Glutamatergic neuron (in vitro differentiated cells): ENCODE measurements at places on chromosomes 12 and 14. TPM values are rescaled to one million over a fixed set of nuclear protein-coding genes. Genes with fewer than 3 reads are reported as not detected.

- H3K27me3 ChIP-seq: peaks cover 1% of the 10 kb centered on the region
- DNase-seq: no peak
- H3K36me3 ChIP-seq: no peaks in the 10 kb centered on the region
- no peak overlapping the region for H3K4me3 ChIP-seq
- H3K27ac ChIP-seq: no peak overlapping the region
Measured at GRCh38 chr14:61602733-61603077, 92.6 kb upstream of the HIF1A start.

DNA sequence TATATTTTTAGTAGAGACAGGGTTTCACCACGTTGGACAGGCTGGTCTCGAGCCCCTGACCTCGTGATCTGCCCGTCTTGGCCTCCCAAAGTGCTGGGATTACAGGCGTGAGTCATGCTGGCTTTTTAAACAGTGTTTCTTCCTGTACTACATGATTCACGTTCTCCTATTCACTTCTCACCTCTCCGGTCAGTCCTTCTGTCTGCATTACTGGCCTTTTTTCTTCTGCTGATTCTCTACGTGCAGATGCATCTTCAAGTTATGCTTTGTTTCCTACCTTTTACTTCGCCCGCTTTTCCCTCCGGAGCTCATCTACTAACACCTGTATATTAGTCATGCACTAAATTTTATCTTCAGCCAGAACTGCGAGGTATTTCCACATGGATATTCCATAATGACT, 296.2 kb upstream of the FLRT2 start:
- H3K27me3 ChIP-seq: no peaks in the 10 kb centered on the region
- no peak overlapping the region for H3K4me3 ChIP-seq
- peak overlapping the region; percentile 0 for H3K27ac ChIP-seq

DNA sequence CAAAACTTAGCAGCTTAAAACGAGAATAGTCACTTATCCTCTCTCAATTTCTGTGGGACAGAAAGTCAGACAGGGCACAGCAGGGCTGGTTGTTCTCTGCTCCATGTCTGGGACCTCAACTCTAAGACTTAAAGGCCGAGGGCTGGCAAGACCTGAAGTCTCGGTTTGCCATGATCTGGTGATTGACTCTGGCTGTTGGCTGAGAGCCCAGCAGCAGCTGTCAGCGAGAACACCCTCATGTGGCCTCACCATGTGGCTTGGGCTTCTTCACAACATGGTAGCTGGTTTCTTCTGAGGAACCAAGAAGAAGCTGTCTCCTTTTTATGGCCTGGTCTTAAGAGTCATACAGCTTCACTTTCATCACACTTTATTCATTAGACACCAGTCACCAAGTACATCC, 1.7 kb upstream of the VASH1 start:
- peaks cover 13% of the 10 kb centered on the region for H3K27me3 ChIP-seq
- H3K27ac ChIP-seq: no peak overlapping the region
- no peak for DNase-seq
- peaks cover 17% of the 10 kb centered on the region for H3K4me1 ChIP-seq

DNA sequence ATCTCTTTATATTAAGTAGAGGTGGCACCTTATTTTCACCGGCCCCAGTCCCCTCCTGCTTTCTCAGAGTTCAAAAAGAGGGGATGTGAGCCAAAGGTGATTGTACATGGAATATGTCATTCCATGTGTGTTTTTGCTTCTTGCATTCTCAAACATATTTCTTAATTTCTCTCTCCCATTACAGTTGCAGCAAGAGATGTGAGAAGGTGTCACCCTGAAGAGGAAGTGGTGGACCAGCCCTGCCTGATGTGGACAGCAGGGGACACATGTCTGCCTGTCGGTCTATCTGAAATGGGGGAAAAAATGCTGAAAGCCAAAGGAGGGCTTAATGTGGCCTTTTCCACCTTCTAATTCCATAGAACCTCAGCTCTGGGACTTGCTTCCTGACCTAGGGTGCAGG, 1.9 kb upstream of the FOXN3 start:
- no peaks in the 10 kb centered on the region for H3K36me3 ChIP-seq
- peaks cover 12% of the 10 kb centered on the region for H3K27me3 ChIP-seq
- no peak overlapping the region for H3K4me3 ChIP-seq
- no peak overlapping the region for H3K27ac ChIP-seq

MYBPC1 gene
- total RNA-seq: not detected

GRCh38 chr14:92153581-92153980, 31.8 kb downstream of the CPSF2 start:
- no peaks in the 10 kb centered on the region for H3K27me3 ChIP-seq
- H3K4me1 ChIP-seq: no peaks in the 10 kb centered on the region
- no peak overlapping the region for H3K4me3 ChIP-seq
- no peak for DNase-seq

DNA sequence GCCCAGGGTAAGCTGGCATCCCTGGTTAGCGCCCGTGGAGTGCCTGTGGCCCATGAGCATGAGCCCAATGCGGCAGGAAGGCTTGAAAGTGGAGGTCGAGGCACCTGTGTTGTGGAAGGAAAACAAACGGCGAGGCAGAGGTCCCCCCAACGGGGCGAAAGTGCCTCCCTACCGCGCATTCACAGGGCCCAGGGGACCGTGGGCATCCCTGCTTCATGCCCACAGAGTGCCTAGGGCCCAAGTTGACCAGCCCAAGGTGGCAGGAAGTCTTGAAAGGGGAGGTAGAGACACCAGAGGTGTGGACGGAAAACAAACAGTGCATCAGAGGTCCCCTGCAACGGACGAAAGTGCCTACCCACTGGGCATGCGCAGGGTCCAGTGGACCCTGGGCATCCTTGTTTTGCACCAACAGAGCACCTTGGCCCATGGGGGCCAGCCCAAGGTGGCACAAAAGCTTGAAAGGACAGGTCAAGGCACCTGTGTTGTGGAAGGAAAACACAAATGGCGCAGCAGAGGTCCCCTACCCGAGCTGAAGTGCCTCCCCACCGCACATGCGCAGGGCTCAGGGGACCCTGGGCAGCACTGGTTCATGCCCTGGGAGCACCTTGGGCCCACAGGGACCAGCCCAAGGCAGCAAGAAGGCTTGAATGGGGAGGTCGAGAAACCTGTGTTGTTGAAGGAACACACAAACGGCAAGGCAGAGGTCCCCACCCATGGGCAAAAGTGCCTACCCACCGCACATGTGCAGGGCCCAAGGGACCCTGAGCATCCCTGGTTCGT, 377.5 kb downstream of the ALG10 start:
- H3K36me3 ChIP-seq: no peaks in the 10 kb centered on the region
- no peak overlapping the region for H3K27ac ChIP-seq
- DNase-seq: peak; percentile 1
- no peaks in the 10 kb centered on the region for H3K4me1 ChIP-seq

GRCh38 chr14:48526307-48526706, 850.9 kb upstream of the MDGA2 start:
- no peak overlapping the region for H3K27ac ChIP-seq
- H3K4me1 ChIP-seq: no peaks in the 10 kb centered on the region
- H3K36me3 ChIP-seq: no peaks in the 10 kb centered on the region
- H3K27me3 ChIP-seq: no peaks in the 10 kb centered on the region
- no peak overlapping the region for H3K4me3 ChIP-seq

- no peaks in the 10 kb centered on the region for H3K36me3 ChIP-seq
- no peak overlapping the region for H3K27ac ChIP-seq
Measured at GRCh38 chr12:56271031-56271430, 4.3 kb downstream of the COQ10A start.

GRCh38 chr14:60266021-60266937, 17.3 kb downstream of the PPM1A start:
- peak; percentile 19 for DNase-seq
- H3K27ac ChIP-seq: no peak overlapping the region
- no peak overlapping the region for H3K4me3 ChIP-seq

GRCh38 chr12:53067993-53068770, 11.0 kb downstream of the SPRYD3 start:
- H3K27ac ChIP-seq: no peak overlapping the region
- H3K36me3 ChIP-seq: peaks cover 3% of the 10 kb centered on the region
- peaks cover 4% of the 10 kb centered on the region for H3K27me3 ChIP-seq

DNA sequence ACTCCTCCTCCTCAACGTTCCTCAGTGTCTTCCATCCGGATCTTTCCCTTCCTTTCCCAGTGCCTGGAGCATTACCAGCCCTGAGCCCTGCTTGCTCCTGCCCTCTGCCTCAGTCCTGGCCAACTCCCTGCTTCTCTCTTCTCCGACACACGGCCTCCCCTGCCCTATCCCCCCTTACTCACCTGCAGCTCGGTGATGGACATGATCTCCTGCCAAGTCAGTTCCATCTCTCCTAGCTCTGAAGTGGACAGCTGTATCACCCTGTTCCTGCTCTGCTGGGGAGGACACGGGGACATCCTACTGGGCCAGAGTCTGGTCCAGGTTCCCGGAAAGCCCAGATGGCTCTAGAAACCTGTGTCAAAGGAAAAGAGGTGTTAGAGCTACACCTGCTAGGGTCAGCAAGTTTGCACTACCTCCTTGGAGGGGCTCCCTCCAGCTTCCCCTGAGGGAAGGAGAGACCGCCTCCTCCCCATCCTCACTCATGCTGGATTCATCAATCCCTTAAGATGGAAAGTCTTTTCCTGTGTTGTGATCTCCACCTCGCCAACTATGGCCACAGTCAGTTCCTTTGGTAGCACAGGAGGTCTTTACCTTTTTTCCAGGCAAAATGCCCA, 5.8 kb downstream of the NFE2 start:
- no peaks in the 10 kb centered on the region for H3K36me3 ChIP-seq
- H3K4me1 ChIP-seq: peaks cover 2% of the 10 kb centered on the region
- no peak for DNase-seq
- no peak overlapping the region for H3K4me3 ChIP-seq
- no peak overlapping the region for H3K27ac ChIP-seq

- no peaks in the 10 kb centered on the region for H3K27me3 ChIP-seq
- no peak for DNase-seq
- H3K27ac ChIP-seq: no peak overlapping the region
- peaks cover 13% of the 10 kb centered on the region for H3K4me1 ChIP-seq
- no peak overlapping the region for H3K4me3 ChIP-seq
Measured at GRCh38 chr12:27868139-27868538, 88.1 kb upstream of the MANSC4 start.

DNA sequence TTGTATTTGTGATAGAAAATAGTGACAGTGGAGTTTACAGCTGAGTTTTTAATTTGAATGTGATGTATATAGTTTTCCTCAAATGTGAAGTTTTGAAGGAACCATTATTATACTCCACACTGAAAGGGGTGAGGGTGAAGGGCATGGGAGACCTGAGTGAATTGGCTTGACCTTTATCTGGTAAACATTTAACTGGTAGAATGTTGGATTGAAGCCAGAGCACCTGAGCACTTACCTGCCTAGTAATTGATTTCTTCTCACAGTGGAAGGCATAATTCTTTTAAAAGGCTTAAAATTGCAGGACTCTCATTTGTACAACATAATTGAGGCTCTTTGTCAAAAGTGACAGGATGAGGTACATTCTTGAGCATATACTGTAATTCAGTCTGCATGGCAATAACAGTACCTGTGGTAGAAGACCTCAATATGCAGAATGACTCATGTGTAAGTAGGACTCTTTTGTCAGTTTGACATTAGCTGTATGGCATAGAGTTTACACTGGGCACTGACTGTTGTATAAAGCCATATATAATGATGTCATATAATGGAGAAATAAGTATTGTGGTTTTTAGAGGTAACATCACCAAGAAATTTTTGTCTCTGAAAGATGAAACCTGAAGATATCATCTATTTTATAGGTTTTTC, 309.6 kb downstream of the TMTC2 start:
- H3K36me3 ChIP-seq: peaks cover 20% of the 10 kb centered on the region
- H3K27ac ChIP-seq: no peak overlapping the region
- H3K4me1 ChIP-seq: no peaks in the 10 kb centered on the region
- no peak for DNase-seq

GRCh38 chr12:126554625-126555024, 1489.4 kb downstream of the AACS start:
- no peak for DNase-seq
- H3K4me3 ChIP-seq: no peak overlapping the region
- no peaks in the 10 kb centered on the region for H3K36me3 ChIP-seq

DNA sequence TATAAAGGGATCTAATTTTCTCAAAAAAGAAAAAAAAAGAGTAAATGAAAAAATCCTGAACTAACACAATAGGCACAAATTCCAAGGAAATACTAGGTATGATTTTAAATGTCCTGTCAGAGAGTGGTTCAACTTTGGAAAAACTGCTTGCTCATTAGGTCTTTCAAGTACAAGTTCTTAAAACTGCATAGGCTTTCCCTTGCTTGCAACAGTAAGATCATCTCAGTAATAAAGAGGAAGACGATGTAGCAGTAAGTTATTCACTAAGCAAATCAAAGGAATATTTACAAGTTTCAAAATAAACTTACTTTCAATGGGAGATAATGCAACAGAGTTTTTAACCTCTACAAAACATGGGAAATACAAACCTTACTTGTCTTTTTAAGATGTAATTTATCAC, 21.6 kb downstream of the CORO1C start:
- H3K27me3 ChIP-seq: no peaks in the 10 kb centered on the region
- DNase-seq: no peak
- no peak overlapping the region for H3K27ac ChIP-seq
- no peak overlapping the region for H3K4me3 ChIP-seq

DNA sequence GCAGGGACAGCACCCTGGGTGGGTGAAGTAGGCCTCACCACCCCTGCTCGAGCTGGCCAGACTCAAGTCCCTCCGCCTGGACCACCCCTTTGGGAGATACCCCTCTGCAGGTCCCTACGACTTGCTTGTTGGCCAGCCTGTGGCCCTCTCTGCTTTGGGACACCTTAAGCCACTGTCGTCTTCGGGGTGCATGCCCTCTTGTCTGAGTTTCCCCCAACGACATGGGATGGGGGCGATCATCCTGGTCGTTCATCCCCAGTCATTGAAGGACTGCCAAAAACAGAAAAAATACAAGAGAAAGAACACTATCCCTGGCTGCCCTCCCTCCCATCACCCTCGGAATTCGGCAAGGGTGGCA, 151.1 kb downstream of the DPF3 start:
- no peak overlapping the region for H3K27ac ChIP-seq
- H3K36me3 ChIP-seq: peaks cover 14% of the 10 kb centered on the region
- no peak for DNase-seq

GRCh38 chr14:63777024-63777423, 49.2 kb upstream of the SGPP1 start:
- no peak for DNase-seq
- H3K27ac ChIP-seq: no peak overlapping the region
- H3K27me3 ChIP-seq: no peaks in the 10 kb centered on the region
- H3K4me1 ChIP-seq: no peaks in the 10 kb centered on the region
- H3K4me3 ChIP-seq: no peak overlapping the region

GRCh38 chr12:48336061-48336460, 14.7 kb downstream of the ZNF641 start:
- DNase-seq: no peak
- H3K4me1 ChIP-seq: no peaks in the 10 kb centered on the region
- H3K27me3 ChIP-seq: no peaks in the 10 kb centered on the region
- H3K27ac ChIP-seq: no peak overlapping the region
- peaks cover 7% of the 10 kb centered on the region for H3K36me3 ChIP-seq

DNA sequence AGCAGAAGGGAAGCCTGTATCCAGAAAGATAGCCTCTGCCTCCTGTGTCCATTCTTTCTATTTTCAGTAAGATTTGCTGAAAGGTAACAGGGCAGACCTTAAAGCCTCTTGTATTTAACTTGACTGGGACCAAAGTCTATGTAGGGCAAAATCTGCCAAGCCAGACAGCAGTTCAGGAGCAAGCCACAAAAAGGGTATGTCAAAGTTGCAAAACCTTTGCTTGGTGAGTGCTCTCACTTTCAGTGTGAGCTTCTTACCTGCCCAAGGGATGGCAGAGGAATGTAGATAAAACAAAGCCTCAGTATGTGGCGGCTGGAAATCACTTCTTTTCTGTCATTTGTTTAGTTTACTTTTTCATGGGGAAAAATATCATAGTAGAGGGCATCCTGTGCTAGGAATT, 63.1 kb downstream of the PLEKHG7 start:
- no peaks in the 10 kb centered on the region for H3K36me3 ChIP-seq
- H3K27me3 ChIP-seq: no peaks in the 10 kb centered on the region
- H3K4me1 ChIP-seq: no peaks in the 10 kb centered on the region
- H3K27ac ChIP-seq: no peak overlapping the region
- H3K4me3 ChIP-seq: no peak overlapping the region
